ENCODE measurements at places on chromosomes 1 and 21.

GRCh38 chr1:228478326-228478725 lies 8.9 kb upstream of the RNF187 start:
- DNase-seq = no peak

- no peak for DNase-seq
Observed at GRCh38 chr1:213371847-213372619, 321.0 kb downstream of the RPS6KC1 start.

DNA sequence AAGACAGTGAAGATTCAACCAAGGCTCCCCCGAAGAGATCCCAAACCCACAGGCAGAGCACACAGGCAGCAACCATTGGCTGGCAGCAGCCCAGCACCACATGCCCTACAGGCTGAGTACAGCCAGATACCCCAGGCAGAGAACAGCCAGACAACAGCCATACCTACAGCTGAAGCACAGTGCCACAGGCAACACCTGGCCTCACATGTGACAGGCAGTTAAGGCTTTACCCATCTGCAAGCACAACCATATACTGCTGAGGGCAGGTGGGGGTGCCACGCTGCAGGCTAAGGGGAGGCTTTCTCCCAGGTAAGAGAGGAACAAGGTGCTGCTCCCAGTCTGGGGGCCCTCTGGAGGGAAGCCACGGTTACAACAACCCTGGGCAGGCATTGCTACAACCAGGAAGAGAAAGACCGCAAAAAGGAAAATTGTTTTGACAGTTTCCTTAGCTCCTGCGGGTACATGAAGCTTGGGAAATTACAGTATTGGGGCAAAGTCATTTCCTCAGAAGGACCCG lies 12.3 kb downstream of the CHIT1 start:
- DNase-seq = no peak

DNA sequence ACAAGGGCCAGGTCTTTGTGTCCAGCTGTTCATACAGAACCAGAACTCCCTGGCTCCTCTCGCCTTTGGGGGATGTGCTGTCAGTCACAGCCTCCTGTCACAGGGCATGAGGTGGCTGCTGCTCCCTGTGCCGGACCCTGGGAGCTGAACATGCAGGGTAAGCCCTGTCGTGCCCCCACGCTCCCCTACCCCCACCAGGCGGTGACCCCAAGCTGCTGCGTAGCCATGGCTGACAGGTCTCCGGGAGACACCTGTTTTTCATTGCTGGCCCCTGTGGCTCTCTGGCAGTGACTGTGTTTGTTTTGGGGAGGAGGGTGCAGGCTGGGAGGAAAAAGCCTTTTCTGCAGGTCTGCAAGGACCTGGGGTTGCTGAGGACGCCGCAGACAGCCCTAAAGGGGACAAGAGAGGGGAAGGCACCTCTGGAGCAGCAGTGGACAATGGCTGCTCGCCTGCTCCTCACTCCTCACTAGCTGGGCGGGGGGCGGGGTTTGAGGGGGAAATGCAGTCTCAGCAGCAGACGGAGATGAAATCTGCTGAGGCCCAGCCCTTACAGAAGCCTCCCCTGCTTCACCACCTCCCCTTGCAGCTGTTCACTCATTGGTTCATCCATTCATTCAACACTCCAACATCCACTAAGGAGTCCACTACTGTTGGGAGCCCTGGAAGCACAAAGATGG lies 81.4 kb downstream of the TRABD2B start:
- no peak for DNase-seq

GRCh38 chr1:71834601-71835441 lies 447.5 kb downstream of the NEGR1 start:
- no peak for DNase-seq

DNA sequence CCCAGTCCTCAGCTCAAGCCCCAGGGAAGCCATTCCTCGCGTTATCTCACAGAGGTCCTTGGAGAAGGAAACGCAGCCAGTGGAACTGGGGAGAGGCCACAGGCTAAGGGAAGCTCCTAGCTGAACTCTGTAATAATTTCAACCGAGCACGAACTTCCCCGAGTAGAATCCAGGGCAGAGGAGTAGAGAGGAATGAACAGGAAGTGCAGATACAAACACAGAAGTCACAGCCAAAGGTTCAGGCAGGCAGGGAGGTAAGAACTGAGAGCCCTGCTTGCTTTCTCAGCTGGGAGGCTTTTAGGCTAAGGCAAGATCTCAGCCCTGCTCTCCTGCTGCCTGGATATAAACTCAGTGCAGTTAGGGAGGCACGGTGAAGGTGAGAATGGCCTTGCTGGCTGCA lies 23.7 kb downstream of the WARS2 start:
- DNase-seq = no peak

DNA sequence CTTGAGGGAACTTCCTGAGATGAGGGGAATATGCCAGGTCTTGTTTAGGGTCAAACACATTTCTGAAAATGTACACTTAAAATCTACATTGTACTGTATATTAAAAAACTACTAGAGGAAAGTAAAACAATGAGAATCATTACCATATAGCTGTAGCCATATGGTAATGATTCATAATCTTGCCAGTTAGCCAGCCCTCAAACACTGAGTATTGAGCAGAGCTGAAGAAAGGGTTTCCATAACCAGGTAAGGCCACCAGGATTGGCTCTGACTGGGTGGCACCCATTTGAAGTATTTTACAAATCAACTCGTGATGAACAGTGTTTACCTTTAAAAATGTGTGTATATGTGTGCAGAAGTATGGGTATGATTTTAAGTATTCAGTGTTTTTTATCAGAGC lies 226.7 kb downstream of the SLC45A1 start:
- DNase-seq = no peak

DNA sequence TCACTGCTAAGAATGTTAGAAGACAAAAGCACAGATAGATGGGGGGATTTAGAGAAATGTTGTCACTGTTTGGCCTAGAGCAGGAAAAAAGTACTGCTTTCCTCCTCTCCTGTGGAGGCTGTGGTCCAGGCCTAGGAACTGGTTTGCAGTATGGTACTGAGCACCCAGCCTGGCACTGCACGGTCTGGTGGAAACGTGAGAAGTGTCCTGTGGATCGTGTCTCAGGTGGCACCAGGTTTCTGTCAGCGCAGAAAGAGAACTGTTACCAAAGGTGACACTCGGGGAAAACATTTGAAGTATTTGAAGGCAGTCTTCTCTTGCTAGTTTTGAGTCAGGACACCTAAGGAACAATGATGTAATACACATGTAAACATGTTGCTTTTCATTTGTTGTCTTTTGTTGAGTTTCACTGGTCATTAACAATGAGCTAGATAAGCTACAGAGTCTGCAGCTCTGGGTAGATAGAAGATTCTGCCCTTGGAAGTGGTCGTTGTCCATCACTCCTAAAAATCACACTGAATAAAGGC lies 63.0 kb downstream of the B3GALNT2 start:
- no peak for DNase-seq

GRCh38 chr1:244273845-244274619 lies 177.7 kb downstream of the ADSS2 start:
- no peak for DNase-seq

GRCh38 chr1:30405081-30405480 lies 318.3 kb downstream of the MATN1 start:
- no peak for DNase-seq

DNA sequence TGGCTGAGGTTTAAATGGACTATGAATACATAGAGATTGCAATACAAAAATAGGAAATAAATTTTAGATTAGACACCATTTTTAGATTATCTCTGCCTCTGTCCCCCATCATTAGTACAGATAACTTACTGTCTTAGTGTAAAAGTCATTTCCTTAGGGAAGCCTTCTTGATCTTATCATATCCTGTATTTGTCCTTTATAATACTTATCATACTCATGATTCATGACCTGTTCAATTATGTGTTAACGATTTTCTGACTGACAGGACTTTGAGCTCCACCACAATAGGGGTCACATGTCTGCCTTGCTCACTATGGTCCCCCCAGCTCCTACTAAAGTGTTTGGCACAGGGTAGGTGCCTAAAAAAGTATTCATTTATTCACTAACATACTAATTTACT lies 14.6 kb downstream of the TEX38 start:
- no peak for DNase-seq

DNA sequence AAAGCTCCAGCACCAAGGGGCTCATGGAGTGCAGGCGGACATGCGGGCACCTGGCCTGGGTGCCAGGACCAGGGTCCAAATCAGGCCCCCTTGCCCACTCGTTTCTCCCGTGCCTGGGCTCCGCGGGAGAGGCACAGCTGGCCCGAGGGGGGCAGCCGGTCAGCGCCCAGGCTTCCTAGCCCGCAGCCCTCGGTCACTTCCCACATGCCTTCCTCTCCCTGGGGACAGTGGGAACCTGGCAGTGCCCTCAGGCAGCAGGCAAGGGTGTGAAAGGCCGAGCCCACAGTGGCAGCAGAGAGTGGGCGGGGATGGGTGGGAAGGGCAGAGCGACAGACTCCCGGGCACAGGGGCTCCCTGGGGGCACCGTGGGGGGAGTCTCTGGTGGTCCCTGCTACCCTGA lies 69.8 kb downstream of the MEGF6 start:
- no peak for DNase-seq

GRCh38 chr1:230224101-230224960 lies 157.3 kb downstream of the GALNT2 start:
- no peak for DNase-seq

- DNase-seq = no peak
Observed at GRCh38 chr1:14696761-14697160, 98.3 kb downstream of the KAZN start.

GRCh38 chr1:77582905-77583304 lies 99.6 kb downstream of the ZZZ3 start:
- DNase-seq = no peak

All from NCI-H187 (cell line).